CD8-positive, alpha-beta T cell (primary cell): ENCODE measurements at places on chromosomes 16 and 17. TPM values are rescaled to one million over a fixed set of nuclear protein-coding genes. Genes with fewer than 3 reads are reported as not detected.

DNA sequence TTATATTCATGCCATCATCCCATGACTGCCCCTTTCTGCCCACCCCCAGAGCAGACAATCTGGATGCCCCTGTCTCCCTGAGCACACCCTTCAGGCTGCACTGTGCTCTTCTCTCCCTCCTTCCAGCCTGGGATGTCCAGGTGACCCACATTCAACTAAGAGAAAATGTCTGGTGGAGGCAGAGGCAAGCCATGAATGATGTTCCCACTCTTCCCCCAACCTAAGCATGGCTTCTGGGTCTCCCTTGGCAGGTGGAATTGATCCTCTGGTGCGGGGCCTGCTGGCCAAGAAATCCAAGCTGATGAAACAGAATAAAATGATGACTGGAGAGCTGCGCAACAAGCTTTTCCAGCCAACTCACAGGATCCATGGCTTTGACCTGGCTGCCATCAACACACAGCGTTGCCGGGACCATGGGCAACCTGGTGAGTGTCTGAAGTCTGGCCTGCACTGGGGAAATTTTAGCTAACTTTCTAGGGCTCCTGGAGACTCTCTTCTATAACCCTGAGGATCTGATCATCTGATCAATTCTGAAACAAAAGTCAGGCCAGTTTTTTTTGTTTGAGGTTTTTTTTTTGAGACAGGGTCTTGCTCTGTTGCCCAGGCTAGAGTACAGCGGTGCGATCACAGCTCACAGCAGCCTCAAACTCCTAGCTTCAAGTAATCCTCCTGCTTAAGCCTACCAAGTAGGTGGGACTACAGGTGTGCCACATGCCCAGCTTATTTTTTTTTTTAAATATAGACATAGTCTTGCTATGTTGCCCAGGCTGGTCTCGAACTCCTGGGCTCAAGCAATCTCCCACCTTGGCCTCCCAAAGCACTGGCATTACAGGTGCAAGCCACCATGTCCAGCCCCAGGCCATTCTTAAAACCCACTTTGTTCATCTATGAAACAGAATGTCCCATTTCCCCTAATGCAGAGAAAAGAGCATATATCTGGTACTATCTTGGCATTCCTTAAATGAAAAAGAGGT is 14.5 kb downstream of the MPO start:
- no peak for DNase-seq

CFAP119 gene
- total RNA-seq, result 3.6 TPM

DNA sequence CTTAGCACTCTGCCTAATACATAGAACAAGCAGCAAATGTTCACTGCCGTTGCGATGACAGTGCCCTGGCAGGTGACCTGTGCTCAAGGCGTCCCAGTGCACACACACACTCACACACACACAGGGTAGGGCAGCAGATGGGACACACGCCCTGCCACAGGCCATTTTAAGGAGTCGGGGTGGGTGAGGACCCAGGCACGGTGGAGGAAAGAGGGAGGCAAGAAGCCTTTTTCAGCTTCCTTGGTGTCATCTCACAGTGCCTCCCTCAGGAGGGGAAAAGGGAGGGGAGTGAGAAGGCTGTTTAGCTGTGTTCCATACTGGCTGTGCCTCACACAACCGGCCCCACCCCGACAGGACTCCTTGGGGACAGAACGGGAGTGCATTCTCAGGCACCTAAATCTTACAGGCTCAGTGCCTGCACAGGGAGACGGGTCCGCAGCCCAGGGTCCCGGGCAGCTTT is 1.5 kb downstream of the PITPNM3 start:
- no peak for DNase-seq

ODAD4 gene
- 1.6 TPM for total RNA-seq

SOST gene
- not detected for total RNA-seq

DNA sequence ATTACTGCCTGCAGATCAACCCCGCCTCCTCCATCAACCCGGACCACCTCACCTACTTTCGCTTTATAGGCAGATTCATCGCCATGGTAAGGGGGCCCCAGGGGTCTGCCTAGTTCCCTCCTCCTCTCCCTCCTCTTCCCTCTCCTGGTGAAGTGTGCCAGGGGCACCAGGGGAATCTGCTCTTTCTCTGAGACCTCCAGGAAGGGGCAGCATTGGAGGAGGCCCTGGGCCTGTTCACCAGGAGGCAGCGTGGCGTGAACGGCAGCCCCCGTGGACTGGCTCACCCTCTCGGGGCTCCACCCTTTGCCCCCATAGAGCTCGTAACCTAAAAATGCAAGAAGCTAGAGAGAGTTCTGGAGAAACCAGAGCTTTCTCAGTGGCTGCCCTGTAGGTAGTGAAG is 17.1 kb upstream of the CLEC18A start:
- DNase-seq, result no peak

- peak; percentile 70 for DNase-seq
Measured at GRCh38 chr17:77772461-77772897, 186.0 kb upstream of the TNRC6C start.

DNA sequence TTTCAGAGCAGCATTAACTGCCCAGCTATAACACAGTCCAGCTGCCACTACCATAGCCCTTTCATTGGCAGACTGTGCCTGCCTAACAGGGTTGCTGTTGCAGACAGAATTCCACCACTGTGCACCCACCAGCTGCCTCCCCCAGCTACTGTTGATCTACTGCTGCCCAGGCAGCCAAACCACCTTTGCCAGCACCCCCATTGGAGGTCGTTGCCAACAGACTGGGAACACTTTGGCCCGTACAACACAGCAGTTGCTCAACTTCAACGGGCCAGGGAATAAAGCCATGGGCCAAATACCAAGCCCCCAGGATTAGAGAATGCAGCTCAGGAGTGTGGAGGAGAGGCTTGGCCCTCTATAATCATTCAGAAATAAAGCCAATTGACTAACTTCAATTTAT is 473.6 kb downstream of the CDH11 start:
- no peak for DNase-seq

DNA sequence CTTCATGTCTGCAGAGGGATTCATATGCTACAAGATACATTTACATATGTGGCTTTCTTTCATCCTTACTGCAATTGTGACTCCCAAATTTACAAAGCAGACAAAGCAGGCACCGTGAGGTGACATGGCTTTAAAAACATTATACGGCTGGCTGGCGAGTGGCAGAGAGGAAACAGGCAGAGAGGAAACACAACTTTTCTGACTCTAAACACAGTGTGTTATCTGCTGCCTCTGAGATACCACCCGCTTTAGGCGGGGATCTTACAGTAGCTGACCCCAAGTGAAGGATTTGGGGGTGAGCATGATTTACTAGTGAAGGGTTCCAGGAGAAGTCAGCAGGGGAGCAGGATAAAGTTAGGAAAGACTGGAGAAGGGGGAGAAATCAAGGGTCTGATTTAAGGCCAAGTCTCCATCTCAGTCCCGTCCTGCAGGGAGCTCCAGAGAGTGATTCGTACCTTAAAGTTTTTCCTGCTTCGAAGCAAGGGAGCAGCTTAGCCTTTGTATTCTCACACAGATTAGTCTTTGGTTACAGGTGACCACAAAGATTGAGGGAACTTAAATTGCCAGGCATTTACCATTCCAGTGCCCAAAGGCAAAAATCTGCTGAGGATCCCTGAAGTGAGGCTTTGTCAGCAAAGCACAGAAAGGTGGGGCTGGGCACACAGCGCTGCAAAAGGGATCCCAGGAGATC is 355.0 kb downstream of the GRIN2A start:
- DNase-seq, result no peak

- no peak for DNase-seq
Measured at GRCh38 chr17:78032166-78032565, 73.7 kb downstream of the TNRC6C start.

KCNG4 gene
- not detected for total RNA-seq

GRCh38 chr17:5624211-5624610 is 39.9 kb upstream of the NLRP1 start:
- DNase-seq, result no peak

ZFPM1 gene
- 43.4 TPM for total RNA-seq

DNA sequence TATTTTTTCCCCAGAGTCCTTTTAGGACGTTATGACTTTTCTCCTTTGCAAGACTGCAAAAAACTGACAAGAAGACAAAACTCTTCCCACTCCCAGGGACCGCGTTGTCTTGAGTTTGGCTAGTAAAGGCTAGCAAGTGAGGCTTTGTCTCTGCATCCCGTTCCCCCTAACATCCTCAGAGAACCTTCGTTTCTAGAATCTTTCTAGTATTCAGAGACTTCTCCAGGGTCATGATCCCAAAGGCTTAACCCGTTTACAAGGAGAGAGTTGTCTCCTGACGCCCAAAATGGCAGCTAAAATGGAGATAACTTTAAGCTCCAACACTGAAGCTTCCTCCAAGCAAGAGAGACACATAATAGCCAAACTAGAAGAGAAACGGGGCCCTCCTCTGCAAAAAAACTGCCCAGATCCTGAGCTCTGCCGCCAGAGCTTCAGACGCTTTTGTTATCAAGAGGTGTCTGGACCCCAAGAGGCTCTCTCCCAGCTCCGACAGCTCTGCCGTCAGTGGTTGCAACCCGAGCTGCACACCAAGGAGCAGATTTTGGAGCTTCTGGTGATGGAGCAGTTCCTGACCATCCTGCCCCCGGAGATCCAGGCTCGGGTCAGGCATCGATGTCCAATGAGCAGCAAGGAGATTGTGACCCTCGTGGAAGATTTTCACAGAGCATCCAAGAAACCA is 843 bp downstream of the ZNF174 start:
- DNase-seq, result no peak

DNA sequence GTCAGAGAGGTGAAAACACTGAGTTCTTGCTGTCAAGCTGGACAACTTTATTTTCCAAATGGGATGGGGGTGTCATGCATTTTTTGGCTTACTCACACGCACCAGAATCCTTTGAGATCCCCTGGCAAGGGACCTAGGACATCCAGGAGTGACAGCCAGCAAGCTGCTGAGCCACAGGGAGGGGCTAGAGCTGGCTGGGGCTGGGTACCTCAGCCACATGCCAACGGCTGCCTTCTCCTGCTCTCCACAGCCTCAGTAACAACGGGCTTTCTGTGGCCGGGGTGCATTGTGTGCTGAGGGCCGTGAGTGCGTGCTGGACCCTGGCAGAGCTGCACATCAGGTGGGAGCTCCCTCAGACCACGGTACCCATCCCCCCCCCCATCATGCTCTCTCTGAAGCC is 47.6 kb downstream of the NLRC5 start:
- no peak for DNase-seq
